ENCODE measurements at places on chromosomes 5 and 9.
A peak's percentile ranks its signal among the peaks of the same experiment; 100 is the strongest.

DNA sequence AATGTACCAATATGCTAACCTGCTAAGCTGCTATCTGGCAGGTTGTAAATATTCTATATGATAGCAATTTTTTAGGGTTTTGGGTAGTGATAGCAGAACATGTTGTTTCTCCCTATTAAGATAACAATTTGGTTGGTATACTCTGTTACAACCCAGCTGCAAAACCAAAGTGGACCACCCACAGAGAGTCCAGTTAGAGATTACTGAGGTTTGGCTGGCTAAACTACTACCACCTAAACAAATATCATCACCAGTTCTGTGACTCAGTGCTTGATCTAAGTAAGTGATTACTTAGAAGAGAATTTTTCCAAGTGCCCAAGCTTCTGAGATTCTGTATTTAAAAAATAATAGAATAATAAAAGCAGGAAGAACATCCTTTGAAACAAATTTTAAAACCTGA, 72.3 kb downstream of the XRCC4 start:
- DNase-seq, result no peak

GRCh38 chr5:124079062-124079461, 567.1 kb downstream of the CSNK1G3 start:
- DNase-seq, result no peak

DNA sequence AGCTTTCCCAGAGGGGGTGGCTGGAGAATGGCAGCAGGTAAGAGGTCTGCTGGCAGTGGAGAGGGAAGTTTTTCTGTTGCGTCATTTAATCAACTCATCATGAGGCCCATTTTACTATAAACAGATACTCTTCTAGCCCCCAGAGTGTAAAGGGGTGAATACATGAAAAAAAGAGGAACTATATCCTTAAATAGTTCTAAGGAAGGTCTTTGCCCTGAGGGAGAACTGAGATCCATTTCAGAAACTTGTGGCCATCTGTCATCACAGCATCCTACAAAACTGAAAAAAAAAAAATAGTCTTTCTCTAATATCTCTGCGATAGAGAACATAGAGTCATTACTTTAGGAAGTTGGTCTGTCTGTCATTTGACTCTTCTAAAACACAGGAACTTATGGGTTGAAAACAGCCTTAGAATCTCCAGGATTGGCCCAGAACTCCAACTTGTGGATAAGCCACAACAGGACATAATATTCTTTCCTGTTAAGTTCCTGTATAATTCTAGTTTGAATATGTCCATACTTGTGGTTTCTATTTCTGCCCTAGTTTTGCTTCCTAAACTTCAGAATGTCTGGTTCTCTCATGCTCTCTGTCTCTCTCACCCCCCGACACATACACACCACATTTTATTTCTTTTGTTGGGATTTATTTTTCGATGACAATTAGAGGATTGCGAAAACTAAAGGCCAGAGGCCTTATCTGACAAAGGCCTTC, 238.5 kb upstream of the PIK3R1 start:
- no peak for DNase-seq

DNA sequence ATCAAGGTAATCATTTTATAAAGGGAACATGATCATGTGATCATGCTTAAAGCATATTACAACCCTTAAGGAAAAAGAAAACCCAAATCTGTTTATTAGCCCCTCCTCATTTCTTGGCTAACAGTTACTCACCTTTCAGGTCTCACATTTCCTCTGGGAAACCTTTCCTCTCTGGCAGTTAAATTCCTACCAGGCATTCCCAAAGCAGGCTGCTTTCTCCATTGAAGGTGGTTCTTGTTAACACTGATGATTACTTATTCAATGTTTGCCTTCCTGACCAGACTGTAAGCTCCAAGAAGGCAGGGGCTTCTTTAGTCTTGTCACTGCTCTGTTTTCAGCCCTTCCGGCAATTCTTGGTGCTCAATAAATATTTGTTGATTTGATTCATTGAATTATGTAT, 59.9 kb downstream of the PLK2 start:
- no peak for DNase-seq

DNA sequence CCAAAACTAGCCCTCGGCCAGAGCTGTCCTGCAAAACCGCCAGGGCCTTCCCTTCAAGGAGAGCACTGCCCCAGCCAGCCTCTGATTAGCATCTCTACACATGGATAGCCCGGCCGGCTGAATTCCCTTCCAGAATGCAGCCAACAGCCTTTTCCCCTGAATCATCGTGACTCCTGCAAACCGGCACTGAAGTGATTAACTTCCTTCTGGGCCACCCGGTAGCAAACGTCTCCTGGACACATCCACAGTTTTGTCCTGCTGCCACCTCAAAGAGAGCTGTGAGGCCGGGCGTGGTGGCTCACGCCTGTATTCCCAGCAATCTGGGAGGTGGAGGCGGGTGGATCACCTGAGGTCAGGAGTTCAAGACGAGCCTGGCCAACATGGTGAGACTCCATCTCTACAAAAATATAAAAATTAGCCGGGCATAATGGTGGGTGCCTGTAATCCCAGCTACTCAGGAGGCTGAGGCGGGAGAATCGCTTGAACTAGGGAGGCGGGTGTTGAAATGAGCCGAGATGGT, 21.1 kb upstream of the EEIG1 start:
- DNase-seq, result no peak

- DNase-seq, result no peak
Observed at GRCh38 chr9:126157423-126157822, 169.2 kb upstream of the MVB12B start.

DNA sequence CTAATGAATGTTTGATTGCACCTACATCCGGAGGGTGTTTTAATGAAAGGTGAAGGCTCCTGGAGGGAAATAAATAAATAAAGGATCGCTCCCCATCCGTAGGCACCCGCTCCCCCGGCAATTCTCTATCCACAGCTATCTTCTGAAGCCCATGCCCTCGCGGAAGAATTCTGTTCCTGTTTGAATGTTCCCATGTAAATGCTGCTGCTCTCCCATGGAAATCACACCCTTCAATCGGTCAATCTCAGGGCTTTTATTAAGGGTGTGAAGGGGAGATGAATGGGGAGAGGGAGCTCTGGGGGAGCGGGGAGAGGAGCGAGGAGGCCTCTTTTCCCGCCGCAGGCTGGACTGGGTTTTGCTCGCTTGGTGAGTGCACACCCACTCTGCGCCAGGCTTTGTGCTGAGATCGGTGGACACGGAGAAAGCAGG, 21.1 kb upstream of the ARAP3 start:
- DNase-seq, result no peak

DNA sequence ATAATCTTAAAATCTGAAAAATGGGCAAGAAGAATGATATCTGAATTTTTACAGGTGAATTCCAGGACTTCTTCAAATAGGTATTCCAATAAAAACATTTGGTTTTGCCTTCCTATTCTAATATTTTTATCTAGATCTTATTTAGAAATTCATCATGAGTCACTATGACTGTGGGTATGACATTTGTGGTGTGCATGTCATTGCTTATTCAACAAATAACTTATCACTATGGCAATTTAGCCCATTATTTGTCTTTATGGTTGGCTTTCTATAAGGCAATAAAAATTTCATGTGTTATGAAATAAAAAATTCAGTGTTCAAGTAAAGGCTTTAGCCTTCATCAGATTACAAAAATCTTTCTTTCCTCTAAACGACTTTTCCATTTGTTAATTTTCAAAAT, 1139.6 kb upstream of the NUDT12 start:
- no peak for DNase-seq

GRCh38 chr5:139446956-139447779, 7.8 kb upstream of the DNAJC18 start:
- no peak for DNase-seq

DNA sequence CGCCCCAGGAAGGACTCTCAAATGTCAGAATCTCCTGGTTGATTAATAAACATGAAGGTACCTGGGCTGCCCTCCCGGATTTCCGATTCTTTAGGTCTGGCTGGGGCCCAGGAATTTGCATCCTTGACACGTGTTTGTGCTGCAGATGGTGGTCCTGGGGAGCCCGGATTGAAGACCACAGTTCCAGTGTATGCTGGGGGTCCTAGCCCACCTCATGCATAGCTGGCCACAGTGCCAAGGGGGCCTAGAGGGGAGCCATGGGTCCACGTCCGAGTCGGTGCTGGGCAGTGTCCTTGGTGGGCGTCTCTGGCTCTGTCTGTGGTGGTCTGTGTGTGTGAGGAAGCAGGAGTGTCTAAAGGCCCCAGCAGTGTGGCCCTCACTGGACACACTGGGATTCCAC, 3.2 kb downstream of the NCS1 start:
- DNase-seq, result no peak

GRCh38 chr5:57504357-57504756, 21.7 kb upstream of the ACTBL2 start:
- DNase-seq, result no peak

DNA sequence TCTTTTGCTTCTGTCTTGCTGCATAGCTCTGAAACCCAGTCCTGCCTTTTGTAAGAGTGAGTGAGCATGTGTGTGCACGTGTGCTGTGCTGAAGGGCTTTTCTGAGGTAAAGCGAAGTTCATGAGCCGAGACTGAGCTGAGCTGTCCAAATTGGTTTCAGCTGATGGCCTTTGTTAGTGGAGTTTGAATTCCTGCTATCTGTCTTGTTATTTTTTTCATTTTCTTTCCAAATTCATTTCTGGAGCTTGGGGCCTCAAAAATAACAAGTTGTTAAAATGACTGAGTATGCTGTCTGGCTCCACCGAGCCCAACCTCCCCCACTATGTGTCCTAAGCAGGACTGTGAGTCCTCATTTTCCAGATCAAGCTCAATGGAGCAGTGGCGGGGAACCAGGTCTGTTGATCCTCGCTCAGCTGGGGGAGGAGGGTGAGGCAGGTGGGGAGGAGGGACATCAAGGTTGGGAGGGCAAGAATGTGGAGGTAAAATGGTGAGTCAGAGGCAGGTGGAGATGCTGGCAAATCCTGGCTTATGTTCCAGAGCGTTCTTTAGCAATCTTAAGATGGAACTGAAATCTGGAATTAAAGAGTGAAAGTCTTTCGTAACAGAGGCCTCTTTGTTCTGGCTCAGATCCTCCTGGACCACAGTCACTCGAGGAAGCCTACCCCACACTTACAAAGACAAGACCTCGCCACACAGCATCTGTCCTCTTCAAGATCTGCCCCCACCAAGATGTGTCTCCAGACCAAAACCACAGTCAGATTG, 63.9 kb downstream of the SREK1 start:
- no peak for DNase-seq

GRCh38 chr9:36987891-36988290, 46.2 kb downstream of the PAX5 start:
- DNase-seq, result no peak

DNA sequence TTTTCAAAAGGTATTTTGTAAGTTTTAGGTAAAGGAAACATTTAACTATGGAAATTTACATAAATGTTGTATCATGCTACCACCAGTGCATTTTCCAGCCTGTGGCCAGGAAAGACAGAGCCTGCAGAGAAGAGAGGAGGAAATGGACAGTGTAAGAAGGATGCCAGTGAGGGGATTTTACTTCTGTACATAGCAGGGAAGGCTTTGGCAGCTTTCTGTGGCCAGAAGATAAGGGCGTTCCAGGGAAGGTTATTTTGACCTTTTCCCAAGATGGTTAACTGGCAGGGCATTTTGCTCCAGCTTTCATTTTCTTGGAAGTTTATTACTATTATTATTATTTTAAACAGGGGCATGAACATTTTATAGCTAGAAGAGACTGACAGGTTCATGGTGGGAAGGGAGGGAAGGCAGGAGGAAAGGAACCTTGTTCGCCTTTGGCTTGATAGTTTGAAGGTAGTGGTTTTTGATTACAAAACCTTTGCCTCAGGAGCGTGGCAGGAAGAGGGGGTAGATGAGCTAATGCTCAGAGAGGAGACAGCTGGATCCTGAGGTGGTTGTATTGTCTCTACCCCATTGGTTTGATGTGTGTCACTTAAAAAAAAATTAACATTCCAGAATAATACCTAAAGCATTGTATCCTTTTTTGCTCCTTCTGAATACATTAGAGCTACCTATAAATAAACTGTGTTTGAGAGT, 4.1 kb downstream of the ISOC1 start:
- DNase-seq, result no peak

GRCh38 chr9:5869315-5870019, 21.2 kb upstream of the MLANA start:
- DNase-seq, result peak; percentile 42

DNA sequence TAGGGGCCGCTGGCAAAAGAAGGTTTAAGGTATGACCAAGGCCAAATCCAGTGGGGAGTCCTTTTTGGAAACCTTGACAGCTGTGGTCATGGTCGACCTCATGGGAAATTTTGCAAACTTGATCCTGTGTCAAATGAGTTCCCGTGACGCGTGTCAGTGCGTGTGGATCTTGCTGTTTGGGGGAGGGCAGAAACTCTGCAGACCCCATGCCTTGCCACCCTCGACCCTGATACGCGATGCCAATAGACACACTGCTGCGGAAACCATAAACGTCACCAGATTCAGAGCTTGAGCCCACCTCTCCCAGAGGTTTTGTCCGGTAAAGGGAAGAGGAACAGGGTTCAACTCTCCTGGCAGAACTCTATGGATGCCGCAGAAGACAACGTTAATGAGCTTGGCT, 104.7 kb downstream of the ADAMTS2 start:
- DNase-seq, result no peak

DNA sequence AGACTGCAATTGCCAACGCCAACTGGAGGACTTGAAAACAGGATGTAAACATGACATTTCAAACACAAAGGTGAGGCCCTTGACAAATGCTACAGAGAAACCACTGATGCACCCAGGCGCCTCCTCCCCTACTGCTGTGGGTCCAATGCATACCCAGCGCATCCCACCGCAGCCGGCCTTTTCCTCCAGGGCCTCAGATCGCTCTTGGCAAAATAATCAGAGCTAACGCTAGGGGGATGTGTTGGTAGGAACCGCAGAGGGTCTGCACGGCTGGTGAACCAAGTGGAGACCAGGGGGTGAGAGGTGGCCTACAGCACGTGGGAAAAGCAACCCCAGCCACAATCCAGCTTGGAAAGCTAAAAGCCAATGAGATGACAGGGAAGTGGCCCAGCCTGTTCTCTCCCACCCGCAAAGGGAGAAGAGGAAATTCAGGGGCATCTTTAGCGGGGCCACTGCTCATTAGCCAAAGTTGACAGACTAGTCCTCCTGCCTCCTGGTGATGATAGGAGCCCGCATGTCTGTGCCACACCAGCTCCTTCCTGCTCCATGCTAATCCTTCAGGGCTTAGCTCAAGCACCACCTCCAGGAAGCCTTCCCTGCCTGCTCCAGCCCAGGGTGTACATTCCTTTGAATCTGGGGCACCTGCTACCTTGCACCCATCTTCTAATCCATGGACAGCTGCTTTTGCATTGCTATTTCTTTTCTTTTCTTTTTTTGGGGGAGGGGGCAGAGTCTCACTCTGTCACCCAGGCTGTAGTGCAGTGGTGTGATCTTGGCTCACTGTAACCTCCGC, 5.9 kb downstream of the FAM163B start:
- peak; percentile 55 for DNase-seq

- DNase-seq, result no peak
Observed at GRCh38 chr5:140737486-140737885, 37.2 kb downstream of the ZMAT2 start.

DNA sequence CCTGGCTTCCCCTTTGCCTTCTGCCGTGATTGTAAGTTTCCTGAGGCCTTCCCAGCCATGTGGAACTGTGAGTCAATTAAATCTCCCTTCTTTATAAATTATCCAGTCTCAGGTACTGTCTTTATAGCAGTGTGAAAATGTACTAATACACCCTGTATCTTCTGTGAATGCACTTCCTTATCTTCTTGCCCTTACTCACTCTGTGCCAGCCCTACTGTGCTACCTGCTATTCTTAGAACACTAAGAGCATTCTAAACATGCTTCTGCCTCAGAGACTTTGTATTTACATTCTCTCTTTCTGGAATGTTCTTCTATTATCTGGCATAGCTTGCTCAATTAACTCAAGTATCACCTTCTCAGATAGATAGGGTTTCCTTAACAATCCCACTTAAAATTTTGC, 164.4 kb upstream of the EDIL3 start:
- no peak for DNase-seq

GRCh38 chr9:76462126-76462525, 3.1 kb downstream of the GCNT1 start:
- DNase-seq, result no peak

All from D341Med (cell line).